ENCODE measurements at places on chromosomes 6 and 20.

DNA sequence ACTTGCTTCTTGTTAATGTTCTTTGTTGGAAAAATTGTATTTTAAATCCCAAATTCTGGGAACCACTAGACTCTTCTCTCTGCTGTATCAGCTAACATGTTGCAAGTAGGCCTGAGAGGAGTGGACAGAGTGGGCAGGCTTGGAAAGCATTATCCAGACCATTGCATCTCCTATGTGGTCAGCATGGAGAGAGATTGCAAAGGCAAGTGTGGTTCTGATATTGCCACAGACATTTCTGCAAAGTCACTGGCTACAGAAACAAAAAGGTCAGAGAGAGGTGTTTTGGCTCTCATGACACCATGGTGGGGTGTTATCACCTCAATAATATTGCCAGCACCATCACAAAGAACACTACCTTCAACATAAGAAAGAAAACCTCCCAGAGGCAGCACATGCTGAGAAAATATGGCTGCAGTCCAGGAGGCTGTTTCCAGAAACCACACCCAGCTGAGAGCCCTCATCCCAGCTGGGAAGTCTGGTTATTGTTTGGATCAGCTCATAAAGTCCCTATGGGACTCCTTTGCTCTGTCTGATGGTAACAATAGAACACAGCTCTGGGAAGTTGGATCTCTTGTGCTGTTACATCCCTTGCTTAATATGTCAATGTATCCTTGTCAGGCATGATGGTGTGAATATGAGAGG is 78.2 kb upstream of the TBX18 start:
- DNase-seq: no peak

GRCh38 chr6:108562503-108562993 is 1.8 kb downstream of the FOXO3 start:
- DNase-seq: peak; percentile 58

GRCh38 chr6:168170841-168171601 is 92.0 kb upstream of the FRMD1 start:
- no peak for DNase-seq

GRCh38 chr6:17305219-17306001 is 24.2 kb downstream of the RBM24 start:
- no peak for DNase-seq

DNA sequence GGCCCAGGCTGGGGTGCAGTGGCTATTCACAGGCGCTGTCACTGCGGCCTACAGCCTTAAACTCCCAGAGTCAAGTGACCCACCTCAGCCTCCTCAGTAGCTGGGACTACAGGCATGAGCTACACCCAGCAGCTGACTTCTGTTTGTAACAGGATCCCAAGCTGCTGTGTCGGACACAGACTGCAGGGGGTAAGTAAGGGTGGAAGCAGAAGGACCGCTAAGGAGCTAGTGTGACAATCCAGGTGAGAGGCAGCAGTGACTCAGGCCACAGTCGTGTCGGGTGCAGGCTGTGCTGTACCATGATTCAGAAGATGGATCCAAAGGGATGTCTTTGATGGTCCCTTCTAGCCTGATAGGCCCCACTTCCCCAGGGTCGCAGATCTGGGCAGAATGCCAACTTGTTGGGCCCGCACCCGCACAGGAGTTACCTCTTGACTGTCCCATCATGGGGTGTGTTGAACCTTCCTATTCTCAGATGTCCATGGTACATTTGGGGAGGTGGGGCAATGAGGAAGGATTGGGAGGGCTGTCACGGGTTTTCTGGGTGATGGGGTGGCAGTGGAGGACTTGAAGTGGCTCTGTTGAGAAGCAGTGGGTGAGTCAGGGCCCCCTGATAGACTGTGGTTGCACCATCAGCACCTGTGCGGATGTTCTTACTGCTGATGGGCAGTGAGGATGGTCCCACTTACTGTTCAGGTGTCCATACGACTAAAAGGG is 25.3 kb downstream of the AAR2 start:
- DNase-seq: no peak

- DNase-seq: no peak
These were observed 200.5 kb upstream of the PCSK2 start for GRCh38 chr20:17026346-17026745.

DNA sequence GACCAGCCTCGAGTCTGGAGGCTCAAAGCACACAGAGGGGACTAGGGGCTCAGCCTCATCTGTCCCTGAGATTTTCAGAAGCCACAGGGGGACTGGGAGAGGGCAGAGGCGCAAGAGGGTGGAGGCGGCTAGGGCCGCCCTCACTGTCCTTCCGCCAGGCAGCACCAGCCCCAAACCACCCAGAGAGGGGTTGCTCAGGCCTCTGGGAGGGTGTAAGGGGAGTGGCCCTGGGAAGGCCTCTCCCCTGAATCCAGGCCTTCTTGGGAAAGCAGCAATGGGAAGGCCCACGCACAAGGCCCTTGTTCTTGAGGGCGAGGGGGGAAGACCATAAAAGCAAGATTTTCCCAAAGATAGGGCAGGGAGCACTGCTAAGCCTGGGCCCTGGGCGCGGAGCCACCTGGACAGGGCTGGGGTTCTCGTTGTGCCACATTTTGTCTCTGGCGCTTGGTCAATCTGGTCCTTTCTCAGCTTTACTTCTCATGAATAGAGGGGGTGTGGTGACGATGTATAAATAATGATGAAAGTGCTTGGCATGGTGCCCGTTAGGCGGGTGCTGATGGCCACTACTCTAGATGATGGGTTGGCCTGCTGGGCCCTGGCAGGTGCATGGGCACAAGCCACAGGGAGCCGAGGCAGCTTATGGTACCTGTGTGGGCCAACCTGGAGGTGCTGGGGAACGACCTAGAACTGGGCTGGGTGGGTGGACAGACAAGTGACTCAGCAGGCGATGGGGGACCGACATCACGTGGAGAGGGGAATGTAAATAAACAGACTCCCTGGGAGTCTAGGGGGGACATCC is 4.8 kb downstream of the SAMD10 start:
- no peak for DNase-seq

GRCh38 chr20:45968081-45968671 is 3.8 kb downstream of the ZNF335 start:
- DNase-seq: no peak

DNA sequence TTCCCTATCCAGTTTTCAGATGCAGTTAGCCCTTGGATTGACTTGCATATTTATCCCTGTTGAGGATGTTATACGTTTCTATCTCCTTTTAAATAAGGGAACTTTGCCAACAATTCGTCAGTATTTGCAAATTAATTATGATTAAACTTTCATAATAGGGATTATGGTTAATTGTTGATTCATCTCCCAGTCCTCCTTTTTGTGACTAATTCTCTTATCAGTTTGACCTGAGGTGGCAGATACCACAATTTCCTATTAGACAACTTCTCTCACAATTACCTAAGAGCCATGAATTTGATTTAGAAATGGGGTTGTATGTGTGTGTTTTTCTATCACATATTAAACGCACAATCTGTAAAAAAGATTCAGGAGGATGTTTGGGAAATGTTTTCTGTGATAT is 172.9 kb downstream of the LAMA2 start:
- no peak for DNase-seq

- no peak for DNase-seq
These were observed 6.7 kb downstream of the SNAI1 start for GRCh38 chr20:49989234-49990065.

GRCh38 chr6:108476376-108476775 is 84.3 kb upstream of the FOXO3 start:
- no peak for DNase-seq

GRCh38 chr6:2754393-2754792 is 3.7 kb upstream of the MYLK4 start:
- no peak for DNase-seq

DNA sequence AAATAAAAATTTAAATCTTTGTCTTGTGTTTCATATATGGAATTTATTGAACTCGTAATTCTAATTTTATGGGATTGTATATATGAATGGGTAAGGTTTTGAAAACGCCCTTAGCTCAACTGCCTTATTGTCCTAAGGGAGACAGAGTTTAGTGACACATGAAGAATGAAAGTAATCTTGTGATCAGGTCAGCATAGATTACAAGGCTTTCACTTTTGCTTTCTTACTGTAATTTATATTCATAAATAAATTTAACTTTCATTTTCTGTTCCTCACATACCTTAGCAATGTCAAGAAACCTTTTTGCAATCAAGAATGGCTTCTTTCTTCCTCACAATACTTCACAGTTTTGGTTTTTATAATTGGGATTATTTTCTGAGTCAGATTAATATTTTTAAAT is 14.4 kb downstream of the KPNA5 start:
- DNase-seq: no peak

DNA sequence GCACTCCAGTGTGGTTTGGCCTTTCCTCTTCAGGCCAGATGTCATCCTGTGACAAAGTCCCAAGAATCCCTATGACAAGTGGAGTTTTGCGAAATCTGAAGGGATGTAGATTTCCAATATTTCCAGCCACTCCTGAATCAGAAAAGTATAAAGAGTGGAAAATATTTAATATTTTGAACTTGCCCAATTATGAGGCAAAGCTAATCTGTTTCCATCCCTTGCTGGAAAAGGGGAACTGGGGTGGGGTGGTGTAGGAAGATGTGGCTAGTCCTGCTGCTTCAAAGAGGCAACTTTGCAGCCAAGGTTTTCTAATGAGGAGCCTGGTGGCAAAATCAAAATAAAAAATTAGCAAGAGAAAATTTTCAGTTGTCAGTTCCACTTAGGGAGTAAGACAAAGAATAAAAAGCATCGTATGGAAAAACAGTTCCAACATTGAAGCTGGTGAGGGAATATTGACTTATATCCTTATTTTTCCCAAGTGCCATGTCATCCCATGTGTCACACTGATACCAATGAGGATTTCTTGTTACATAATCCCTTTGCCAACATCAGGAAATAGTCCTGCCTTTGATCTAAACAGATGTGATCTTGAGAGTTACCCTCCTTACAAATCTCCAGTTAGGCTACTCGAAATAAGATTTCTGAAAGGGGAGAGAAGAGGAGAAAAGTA is 480.0 kb upstream of the JARID2 start:
- DNase-seq: no peak

GRCh38 chr6:166325383-166326042 is 16.8 kb downstream of the SFT2D1 start:
- DNase-seq: no peak

GRCh38 chr20:59071216-59071615 is 28.6 kb upstream of the PRELID3B start:
- no peak for DNase-seq

DNA sequence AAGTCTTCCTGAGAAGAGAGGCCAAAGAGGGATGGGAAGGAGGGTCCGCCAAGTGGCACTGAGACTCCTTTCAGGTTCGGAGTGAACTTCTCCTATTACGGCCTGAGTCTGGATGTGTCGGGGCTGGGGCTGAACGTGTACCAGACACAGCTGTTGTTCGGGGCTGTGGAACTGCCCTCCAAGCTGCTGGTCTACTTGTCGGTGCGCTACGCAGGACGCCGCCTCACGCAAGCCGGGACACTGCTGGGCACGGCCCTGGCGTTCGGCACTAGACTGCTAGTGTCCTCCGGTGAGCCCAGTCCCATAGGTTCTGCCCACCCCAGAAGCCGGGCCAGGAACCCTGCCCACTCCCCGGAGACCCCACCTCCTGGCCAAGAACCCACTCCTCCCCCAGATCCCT is 4.1 kb downstream of the SLC22A7 start:
- no peak for DNase-seq

GRCh38 chr6:46325561-46326530 is 155.1 kb upstream of the ENPP5 start:
- DNase-seq: no peak

GRCh38 chr6:24140591-24140990 is 14.6 kb downstream of the NRSN1 start:
- DNase-seq: no peak

DNA sequence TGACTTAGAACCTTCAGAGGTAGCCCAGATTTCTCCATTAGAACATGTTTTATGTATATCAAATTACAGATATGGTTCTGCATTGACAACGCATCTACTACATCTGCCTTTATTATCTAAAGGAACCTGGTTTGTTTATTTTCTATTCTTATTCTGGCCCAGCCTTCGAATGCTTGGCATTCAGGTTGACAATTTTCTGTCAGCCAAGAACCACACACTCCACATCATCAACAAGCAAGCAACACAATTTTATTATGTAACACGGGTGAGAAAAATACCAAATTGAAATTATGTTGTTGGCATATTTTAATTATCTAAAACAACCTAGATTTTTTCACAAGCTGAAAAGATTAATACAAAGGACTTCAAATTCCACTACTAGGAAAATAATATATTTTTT is 14.6 kb downstream of the MAP3K5 start:
- DNase-seq: no peak

GRCh38 chr6:3351105-3351676 is 92.4 kb downstream of the PSMG4 start:
- DNase-seq: no peak

DNA sequence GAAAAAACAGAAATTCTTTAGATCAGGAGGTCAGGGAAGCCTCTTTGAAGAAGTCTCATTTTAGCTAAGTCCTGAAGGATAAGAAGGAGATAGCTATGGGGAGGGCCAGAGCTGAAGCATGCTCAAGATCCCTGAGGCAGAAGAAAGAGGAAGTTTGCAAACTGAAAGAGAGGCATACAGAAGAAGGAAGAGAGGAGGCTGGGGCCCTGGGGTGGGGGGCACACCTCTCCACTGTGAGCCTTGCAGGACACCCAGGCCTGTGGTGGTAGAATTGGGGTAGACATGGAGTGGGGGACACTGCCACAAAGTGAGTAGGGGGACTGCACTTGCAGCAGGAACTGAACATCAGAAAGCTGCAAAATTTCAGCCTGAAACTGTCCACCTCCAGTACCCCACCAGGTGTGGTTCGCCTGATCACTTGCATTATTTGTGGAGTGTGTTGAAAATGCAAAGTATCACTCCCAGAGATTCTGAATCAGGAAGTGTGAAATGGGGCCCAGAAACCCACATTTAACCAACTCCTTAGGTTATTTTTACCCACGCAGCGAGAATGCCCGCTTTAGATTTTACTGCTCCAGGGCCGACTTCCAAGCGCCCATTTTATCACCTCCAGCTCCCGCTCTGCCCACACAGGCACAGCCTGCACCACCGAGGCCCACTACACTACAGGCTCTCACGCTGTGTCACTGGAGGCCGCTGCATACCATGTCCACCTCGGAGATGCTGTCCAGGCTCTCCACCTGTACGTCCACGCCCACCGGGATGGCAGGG is 44.0 kb downstream of the GABRR2 start:
- DNase-seq: no peak

- DNase-seq: no peak
These were observed 39.9 kb upstream of the SAMD5 start for GRCh38 chr6:147468634-147469033.
